Thymus (tissue), 14 donors: ENCODE measurements at places on chromosomes 5 and 9. TPM values are rescaled to one million over a fixed set of nuclear protein-coding genes. Genes with fewer than 3 reads are reported as not detected.

DNA sequence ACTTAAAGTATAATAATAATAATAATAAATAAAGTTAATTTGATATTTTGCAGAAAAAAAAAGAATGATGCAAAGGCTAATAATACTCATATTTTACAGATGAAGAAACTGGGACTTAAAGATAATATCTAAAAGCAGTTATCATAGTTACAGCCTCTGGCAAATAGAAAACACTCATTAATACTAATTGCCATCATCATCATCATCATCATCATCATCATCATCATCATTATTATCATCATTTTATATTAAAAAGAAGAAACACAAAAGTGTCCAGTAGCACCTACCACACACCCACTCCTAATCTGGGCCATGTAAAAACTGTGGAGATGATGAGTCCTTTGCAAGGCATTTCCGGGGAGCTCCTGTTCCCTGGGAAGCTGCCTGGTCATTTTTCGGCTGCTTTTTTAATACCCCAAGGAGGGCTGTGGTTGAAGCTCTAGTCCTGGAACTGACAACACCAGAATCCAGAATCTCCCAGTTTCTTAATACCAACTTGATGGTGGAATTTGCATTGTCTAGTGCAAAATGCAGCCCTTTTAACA is 70.8 kb downstream of the HTR4 start:
- no peaks in the 10 kb centered on the region for H3K4me1 ChIP-seq
- H3K36me3 ChIP-seq = no peaks in the 10 kb centered on the region
- DNase-seq = no peak
- H3K27ac ChIP-seq = no peak overlapping the region
- H3K4me3 ChIP-seq = no peak overlapping the region

PCDHB9 gene
- 0.16 TPM for polyA plus RNA-seq

JAKMIP2 gene
- 2.6 TPM for polyA plus RNA-seq

TIMD4 gene
- polyA plus RNA-seq = 14.7 TPM
